Osteoblast (primary cell): ENCODE measurements at places on chromosomes 5 and 9.

- DNase-seq: no peak
These were observed 27.0 kb downstream of the ADRA1B start for GRCh38 chr5:159943326-159943725.

GRCh38 chr5:32343058-32343672 lies 30.4 kb upstream of the MTMR12 start:
- no peak for DNase-seq

GRCh38 chr9:78143281-78144007 lies 92.4 kb upstream of the CEP78 start:
- DNase-seq: no peak

GRCh38 chr9:137452006-137452760 lies 7.0 kb downstream of the NSMF start:
- peak; percentile 25 for DNase-seq

DNA sequence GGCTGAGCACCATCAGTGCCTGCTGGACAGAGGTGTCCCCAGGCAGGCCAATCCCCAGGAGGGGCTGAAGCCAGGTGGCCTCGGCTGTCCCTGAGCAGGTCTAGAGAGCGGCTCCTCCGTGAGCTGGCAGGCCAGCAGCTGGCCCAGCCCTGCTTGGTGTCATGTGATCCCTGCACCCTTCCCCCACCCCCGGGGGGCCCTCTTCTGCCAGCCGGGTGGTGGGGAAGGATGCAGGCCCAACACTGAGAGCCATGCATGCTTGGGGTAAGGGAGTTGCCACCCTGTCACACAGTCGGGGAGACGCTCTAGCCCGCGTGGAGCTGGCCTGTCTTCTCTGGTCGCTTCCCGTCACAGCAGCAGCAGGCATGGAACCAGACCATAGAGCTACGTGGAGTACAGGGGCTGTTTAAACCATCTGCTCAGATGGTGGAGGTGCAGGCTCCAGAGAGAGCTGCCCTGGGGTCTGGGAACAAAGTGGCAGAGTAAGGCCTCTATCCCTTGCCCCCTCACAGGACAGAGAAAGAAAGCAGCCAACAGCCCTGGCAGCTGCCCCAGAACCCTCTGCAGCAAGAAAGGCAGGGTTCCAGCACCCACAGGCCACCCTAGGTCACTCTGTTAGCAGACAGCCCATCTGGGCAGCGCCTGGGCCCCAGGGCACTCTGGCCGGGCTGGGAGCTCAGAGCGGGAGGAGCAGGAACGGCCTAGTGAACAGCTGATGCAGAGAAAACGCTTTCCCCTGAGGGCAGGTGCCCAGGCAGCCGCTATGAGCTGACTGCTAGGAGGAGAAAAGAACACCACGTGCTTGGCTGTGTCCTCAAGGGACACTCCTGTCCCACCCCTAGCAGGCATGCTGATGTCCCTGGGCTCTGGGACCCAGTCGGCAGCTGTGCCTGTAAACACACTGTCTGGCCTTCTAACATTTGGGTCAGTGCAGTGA lies 6.8 kb downstream of the RALGDS start:
- DNase-seq: peak; percentile 85

DNA sequence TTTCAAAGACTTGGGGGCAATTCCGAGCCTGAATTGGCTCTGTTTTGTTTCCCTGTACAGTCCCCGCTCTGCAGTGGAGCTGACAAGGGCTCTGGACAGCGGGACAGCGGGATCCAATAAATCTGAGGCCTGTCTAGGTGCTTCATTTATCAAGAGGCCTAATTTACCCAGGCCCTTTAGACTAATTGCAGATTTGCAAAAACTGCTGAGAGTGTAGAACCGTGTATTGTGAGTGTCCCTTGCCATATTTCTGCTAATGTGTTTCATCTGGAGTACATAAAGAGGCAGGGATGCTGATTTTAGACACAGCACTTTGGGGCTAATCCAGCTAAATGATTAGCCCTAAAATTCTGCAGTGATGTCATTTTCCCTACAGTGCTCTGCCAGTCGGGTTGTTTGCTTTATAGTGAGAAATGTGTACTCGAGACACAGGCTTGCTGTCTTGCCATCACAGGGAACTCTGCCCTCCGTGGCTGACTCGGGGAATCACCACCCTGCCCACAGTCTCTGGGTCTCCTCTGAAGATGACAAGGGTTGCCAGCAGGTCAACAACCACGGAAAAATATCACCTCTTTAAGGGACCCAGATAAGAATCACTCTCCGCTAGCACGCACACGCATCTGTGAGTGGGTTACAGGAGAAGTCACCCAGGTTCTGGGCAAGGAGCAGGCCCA lies 592.0 kb downstream of the BNC2 start:
- peak; percentile 22 for DNase-seq

DNA sequence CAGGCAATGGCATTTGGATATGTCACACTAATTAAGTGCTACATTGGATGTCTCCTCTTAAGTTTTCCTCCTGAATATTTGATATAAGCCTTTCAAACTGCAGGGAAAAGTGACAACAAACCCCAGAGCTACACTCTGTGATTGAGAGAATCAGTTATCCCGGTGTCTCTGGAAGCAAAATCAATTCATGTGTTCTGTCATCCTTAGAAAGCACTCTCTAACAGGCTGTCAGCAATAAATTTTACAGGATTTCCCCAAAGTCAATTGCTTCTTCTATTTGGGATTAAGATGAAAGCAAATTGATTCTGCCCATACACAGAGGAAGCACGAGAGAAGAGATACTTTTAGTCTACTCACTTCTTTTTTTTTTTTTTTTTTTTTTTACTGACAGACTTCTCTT lies 332.4 kb downstream of the CDH18 start:
- no peak for DNase-seq

DNA sequence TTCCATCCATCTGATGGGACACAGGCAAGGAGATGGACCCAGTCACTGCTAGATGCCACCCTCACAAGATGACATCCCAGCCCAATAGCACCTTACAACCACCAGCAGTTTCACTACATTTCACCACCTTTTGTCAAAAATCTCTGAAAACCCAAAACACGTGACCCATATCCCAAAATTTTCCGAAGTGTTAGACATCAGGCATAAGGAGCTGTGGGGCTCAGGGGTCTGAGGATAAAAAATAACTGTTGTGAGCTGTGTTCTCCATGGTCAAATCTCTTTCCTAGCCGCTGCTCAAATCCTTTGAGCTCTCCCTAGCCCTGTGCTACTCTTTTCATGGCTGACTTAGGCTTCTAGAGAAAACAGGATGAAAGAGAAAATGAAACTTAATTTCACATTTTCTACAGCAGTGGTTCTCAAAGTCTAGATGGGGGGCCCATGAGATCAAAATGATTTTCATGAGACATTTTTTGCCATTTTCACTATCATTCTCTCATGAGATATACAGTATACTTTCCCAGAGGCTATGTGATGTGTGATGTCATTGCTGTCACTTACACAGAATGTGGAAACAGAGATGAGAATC lies 40.7 kb downstream of the TIMD4 start:
- no peak for DNase-seq

GRCh38 chr5:149130121-149130914 lies 11.0 kb upstream of the ABLIM3 start:
- peak; percentile 39 for DNase-seq

- DNase-seq: no peak
These were observed 23.3 kb downstream of the ENC1 start for GRCh38 chr5:74617202-74617601.

- no peak for DNase-seq
These were observed 169.3 kb upstream of the PPP1R2B start for GRCh38 chr5:156680831-156681230.

DNA sequence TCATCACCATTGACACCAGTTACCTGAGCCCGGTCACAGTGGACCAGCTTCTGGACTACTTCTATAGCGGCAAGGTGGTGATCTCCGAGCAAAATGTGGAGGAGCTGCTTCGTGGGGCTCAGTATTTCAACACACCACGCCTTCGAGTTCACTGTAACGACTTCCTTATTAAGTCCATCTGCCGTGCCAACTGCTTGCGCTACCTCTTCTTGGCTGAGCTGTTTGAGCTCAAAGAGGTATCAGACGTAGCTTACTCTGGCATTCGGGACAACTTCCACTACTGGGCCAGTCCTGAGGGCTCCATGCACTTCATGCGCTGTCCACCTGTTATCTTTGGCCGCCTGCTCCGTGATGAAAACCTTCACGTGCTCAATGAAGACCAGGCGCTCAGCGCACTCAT lies 520 bp downstream of the CCIN start:
- no peak for DNase-seq

GRCh38 chr5:180213256-180213600 lies 4.2 kb upstream of the RASGEF1C start:
- no peak for DNase-seq

DNA sequence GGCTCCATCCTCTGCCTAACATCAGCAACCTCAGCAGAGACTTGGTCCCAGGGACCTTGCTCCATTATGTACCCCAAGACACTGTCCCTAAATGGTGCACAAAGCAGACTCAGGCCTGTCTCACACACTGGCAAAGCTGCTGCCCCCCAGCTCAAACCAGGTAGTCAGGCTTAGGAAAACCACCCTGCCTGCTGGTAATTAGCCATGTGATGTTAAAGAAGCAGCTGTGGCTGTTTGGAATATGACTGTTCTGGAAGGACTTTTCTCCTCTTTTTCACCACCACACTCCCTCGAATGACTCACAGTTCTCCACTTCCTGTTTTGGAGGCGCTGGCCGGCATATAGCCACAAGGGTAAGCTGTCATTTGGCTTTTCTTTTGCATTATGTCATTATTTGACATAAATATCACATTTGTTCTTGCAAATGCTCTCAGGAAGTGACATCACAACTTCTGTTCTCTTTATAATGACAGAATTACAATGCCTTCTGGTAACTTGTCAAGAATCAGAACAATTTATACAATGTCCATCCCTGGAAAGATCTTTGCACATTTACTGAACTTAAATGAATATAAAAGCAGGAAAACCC lies 113.9 kb downstream of the SUSD1 start:
- DNase-seq: peak; percentile 96

- no peak for DNase-seq
These were observed 17.1 kb downstream of the VPS13A start for GRCh38 chr9:77194423-77194822.

DNA sequence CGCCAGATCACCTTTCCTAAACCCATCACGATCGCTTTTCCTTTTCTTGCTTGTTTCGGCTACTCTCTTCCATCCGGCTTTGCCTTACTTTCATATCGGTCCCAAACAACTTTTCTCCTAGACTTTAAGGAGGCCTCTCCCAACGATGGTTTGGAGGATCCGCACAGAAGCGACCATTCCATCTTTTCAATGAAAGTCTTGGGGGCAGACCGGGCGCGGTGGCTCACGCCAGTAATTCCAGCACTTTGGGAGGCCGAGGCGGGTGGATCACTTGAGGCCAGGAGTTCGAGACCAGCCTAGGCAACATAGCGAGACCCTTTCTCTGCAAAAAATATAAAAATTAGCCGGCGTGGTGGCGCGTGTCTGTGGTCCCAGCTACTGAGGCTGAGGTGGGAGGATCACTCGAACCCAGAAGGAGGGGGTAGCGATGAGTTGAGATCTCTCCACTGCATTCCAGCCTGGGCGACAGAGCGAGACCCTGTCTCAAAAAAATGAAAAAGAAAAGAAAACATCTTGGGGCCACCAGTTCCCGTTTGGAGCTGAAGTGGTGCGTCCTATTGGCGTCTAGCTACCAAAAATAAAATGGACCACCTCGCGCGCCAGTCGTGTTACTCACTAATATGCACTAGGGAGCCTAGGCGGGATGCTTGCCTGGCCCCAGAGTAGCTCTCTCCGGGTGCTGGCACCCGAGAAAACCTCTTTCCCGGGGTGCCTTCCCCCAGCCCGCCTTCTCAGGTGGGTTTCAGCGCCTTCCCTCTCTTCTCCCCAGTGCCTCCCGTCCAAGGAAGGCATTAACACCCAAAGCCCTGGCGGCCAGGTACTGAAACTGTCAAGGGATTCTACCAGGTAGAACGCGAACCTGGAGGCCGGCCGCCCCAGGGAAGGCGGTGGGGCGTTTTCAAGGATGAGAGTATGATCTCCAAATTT lies 800 bp upstream of the AP3B1 start:
- peak; percentile 55 for DNase-seq

DNA sequence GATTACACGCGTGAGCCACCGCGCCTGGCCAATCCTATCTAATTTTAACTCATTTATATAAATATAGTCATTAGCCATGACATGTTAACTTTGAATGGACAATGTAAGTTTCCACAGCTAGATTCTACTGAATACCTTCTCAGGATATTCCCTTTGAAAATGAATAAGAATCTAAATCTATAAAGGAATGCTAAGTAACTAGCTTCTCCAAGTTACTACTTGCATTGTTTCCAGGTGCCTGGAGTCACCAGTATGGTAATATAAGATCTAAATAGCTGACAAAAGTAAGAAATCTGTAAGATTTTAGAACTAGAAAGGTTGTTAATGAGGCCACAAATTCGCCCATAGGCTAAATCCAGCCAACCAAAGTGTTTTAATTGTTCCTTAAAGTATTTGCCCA lies 189.1 kb upstream of the SLC12A2 start:
- DNase-seq: no peak

- DNase-seq: no peak
These were observed 37.1 kb downstream of the FBXW11 start for GRCh38 chr5:171969288-171969880.

- no peak for DNase-seq
These were observed at the start of gene NR2F1-AS1 for GRCh38 chr5:93580927-93581445. Gene NR2F1-AS1 (minus strand): TSS chr5:93581219.

- DNase-seq: no peak
These were observed 45.7 kb upstream of the ADRB2 start for GRCh38 chr5:148780711-148781110.

GRCh38 chr5:57718155-57718554 lies 235.5 kb upstream of the ACTBL2 start:
- no peak for DNase-seq

- no peak for DNase-seq
These were observed 261.7 kb downstream of the ISL1 start for GRCh38 chr5:51644976-51645375.

DNA sequence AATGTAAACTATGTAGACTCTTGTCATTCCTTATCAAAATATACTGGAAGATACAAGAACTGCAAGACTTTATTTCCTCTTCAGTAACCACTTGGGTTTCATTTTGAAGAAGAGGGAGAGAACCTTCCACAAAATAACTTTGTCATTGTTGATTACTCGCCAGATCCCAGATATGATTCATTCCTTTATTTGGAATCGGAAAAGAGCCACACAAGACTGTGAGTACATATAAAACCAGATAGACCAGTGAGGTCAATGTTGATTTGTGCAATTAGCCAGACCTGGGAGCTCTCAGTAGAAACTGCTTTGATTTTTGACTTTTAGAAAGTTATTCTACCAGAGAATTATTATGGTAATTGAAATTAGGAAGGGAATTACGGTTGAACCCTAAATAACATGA lies 146.1 kb downstream of the TMEM167A start:
- peak; percentile 52 for DNase-seq
